Cardiac muscle cell (in vitro differentiated cells and primary cell): ENCODE measurements at places on chromosomes 6 and 20. TPM values are rescaled to one million over a fixed set of nuclear protein-coding genes. Genes with fewer than 3 reads are reported as not detected.

Gene ENPP1
- 1.2 and 3.1 TPM in 2 replicates for total RNA-seq

Gene GRIK2
- 0.21 and 1.5 TPM in 2 replicates for total RNA-seq

Gene HLA-DRB1
- total RNA-seq = 0.28 and 0.63 TPM in 2 replicates

Gene MATN4
- total RNA-seq = not detected in 2 replicates

Gene NKX2-4
- total RNA-seq = not detected in 2 replicates
